ENCODE measurements at places on chromosomes 7 and 10.

DNA sequence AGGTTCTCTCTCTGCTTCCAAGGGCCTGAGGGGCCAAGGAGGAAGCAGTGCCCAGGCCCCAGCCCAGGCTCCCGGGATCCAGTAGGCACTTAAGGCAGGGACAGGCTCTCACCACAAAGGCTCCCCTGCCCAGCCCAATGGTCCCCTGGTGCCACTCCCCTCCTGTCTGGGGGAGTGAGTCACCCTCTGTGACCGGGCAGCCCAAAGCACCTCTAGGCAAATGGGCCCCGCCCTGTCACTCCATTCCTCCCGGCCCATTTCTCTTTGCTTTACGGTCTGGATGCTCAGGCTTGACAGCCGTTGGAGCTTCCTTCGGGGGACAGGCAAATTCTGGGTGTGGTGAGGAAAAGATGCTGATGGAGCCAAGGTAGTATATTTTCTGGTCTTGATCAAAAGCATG is at the start of gene CALHM3:
TSS of gene CALHM3 (minus strand) at position 106 of the 400 bp plus-strand sequence. CDS start 208 bp downstream, outside the sequence.
- no peak for DNase-seq

DNA sequence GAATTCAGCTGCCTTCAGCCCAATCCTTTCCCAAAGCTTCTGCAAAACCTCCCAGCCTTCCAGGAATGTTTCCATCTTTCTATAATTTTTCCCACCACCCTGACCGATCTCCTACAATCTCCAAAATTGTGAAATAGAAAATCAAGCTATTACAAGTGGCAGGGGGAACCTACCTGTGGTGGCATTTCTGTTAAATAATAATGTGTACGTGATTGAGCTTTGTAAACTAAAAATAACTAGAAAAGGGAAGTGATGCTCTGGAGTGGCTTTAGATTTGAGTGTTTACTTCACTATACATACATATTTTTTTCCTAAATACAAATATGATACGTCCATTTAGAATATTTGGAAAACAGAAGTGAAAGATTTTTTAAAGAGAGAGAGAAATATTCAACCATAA is 593.6 kb downstream of the GRM8 start:
- no peak for DNase-seq

GRCh38 chr10:79056736-79057391 is 11.9 kb upstream of the ZMIZ1 start:
- no peak for DNase-seq

- DNase-seq = no peak
Observed at GRCh38 chr10:97444212-97444611, 1.6 kb downstream of the EXOSC1 start.

GRCh38 chr10:49585387-49585786 is 24.7 kb upstream of the SLC18A3 start:
- no peak for DNase-seq

GRCh38 chr10:600876-601659 is 88.4 kb downstream of the DIP2C start:
- no peak for DNase-seq

DNA sequence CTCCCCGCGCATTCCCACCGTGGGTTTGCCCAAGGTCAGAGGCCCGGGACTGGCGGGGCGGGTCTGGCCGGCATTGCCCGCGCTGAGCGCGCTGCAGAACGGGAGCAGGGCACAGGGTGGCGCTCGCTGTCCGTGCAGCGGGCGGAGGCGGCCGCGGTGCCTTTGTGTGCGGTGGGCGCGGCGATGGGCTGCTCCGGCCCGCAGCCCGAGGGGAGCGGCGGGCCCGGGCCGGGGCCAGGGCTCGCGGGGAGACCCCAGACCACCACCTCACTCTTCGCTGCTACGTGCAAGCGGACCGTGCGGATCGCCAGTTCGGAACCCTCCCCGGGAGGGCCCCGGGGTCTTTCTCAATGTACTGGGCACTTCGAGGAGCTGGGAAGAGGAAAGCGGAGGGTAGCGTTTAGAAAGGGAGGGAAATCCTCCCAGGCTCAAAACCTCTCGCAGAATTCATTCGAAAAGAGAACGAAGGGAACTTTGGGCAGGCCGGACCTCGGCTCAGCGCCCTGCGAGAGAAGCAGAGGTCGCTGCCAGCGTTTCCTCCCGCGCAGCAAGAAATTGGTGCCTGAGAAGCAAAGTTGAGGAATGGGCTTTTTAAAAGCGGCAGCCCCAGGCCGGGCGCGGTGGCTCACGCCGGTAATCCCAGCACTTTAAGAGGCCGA is 8.5 kb downstream of the SP8 start:
- DNase-seq = no peak

DNA sequence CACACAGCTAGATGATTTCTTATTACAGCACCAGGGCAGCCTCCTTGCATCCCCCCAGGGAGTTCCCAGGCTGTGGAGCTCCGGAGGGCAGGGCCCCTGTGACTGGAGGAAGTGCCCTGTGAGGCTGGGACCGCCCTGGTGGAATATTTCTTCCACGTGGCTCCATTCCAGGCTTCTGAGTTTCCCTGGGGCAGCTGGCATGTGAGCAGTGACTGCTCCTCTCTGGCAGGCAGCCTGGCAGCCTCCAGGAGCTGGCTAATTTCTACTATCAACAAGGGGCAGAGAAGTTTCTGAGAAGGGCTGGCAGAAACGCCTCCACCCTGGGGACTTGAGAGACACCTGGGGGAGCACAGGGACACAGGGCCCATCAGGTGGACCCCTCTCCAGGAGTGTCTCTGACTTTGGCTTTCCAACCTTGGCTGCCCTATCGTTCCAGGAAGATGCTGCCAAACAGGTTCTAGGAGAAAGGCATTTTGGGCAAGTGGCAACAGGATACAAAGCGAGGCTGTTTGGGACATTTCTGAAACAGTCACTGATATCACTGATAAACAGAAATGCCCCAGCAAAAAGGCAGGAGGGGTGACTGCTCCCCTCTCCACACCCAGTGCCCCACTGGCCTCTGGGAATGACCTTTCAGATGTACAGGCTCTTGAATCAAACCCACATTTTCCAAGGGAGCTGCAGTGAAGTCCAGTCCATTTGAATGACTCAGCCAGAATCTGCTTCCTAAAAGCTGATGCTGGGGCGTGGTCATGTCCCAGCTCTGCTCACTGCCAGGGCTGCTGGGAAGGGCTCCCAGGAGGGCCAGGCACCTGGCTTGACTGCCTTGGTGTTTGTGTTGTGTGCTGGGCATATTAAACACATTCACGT is 16.1 kb downstream of the MYOF start:
- no peak for DNase-seq

DNA sequence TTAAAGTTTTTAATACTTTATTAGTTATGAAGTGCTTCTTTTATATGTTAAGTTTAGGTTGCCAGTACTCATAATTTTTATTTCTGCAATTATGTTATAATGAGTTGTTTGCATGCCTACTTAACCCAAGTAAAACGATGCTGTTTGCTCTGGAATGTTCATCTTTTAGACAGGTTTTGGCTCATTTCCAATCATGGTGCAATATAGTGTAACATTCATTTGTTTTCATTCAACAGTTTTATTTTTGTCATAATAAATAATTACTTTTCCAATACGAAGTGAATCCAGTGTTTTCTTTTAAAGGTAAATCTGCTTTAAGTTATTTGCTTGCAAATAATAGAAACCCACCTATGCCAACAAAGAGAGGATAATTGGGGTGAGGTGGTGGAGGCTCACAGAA is 22.1 kb downstream of the ARL5B start:
- no peak for DNase-seq

- DNase-seq = no peak
Observed at GRCh38 chr10:4902571-4903011, 60.6 kb upstream of the AKR1C1 start.

DNA sequence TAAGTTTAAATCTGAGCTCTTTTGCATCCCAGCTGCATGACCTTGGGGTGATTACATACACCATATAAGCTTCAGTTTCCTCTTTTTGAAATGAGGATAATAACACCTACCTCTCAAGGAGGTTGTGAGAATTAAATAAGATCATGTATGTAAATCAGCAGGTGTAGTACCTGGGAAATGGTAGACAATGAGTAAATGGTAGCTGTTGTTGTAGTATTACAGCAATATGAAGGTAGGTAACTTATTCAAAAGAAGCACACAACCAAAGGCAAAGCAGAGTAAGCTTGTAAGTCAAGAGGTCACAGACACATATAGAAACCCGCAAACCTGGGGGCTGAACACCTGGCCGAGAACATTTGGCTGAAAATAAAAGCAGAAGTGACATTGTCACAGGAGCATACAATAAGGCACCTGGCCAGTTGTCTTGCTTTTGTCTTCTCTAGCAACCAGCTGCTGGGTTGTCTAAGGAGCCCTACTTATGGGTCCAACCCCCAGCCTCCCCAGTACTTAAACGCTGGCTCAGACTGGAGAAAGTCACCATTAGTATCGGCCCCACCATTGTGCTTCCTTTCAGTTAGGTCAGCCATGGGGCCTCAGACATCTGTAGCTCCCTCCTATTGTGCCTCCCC is 203.6 kb upstream of the MKLN1 start:
- DNase-seq = no peak

GRCh38 chr7:92447345-92448204 is at the start of gene GATAD1:
GATAD1 (plus strand) TSS chr7:92447482; CDS start chr7:92447730, 248 bp downstream.
- peak; percentile 81 for DNase-seq

GRCh38 chr10:9987197-9987596 is 1030.5 kb upstream of the CELF2 start:
- no peak for DNase-seq

GRCh38 chr7:46589286-46589685 is 668.2 kb upstream of the IGFBP3 start:
- DNase-seq = no peak

- DNase-seq = no peak
Observed at GRCh38 chr10:16948361-16948760, 131.1 kb upstream of the RSU1 start.

Measured in T-helper 2 cell treated with Interferon-gamma antibody and Interleukin-4, amounts not matched to agents 5 μg/mL and 100 μg/mL, for 36 hours (primary cell).